ENCODE measurements at places on chromosomes 6 and 20.

DNA sequence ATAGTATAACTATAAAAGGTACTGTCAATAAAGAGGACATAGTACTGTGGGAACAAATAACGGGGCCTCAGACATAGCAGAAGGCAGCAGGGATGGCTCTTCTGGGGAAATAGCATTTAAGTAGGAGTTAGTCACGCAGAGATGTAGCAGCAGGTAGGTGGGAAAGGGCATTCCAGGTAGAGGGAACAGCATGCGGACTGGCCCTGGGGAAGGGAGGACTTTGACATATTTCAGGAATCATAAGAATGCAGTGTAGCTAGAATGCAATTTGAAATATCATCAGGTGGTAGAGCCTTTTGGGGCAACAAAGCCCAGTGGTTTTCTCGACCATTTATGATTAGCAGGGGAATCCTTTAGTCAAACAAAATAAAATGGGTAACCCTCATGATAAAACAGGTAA is 191.1 kb downstream of the SLC24A3 start:
- no peak for DNase-seq

- DNase-seq: no peak
Measured at GRCh38 chr6:2346078-2346477, 100.7 kb upstream of the GMDS start.

- DNase-seq: no peak
Measured at GRCh38 chr6:10644225-10644624, 50.2 kb downstream of the C6orf52 start.

GRCh38 chr6:11194356-11195218 is 37.9 kb downstream of the NEDD9 start:
- DNase-seq: no peak

DNA sequence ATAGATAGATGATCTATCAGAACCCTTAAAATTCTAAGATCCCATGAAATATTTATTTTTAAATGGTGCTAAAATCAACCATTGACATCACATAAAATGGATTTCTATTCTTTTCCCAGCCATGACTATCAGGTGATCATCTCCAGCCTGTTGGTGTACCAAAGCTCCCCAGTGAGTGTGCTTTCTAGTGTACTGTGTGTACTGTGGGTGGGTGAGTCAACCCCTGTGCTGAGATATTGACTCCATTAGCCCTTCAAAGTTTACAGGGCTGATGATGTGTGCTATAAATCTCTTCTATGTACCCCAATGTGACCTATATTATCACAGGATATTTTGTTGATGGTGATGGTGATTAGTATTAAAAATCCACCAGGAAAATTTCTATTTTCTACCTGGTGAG is 344.6 kb downstream of the MMUT start:
- DNase-seq: no peak

Measured in CD4-positive, alpha-beta T cell treated with Interleukin-17A for 1 hour (primary cell).